ENCODE measurements at places on chromosomes 7 and 10. TPM values are rescaled to one million over a fixed set of nuclear protein-coding genes. Genes with fewer than 3 reads are reported as not detected.

GRCh38 chr10:104589431-104589830, 51.7 kb upstream of the SORCS3 start:
- H3K27me3 ChIP-seq: peaks cover 8% of the 10 kb centered on the region
- H3K36me3 ChIP-seq: no peaks in the 10 kb centered on the region

GRCh38 chr7:158975526-158976467, 119.4 kb downstream of the DYNC2I1 start:
- DNase-seq: peak; percentile 77
- H3K4me1 ChIP-seq: peaks cover 23% of the 10 kb centered on the region
- H3K36me3 ChIP-seq: no peaks in the 10 kb centered on the region
- H3K27me3 ChIP-seq: no peaks in the 10 kb centered on the region
- H3K27ac ChIP-seq: peak overlapping the region; percentile 93
- H3K4me3 ChIP-seq: peak overlapping the region; percentile 73

Gene MSRB2
- 9.1 TPM for total RNA-seq

Gene ASB10
- total RNA-seq: not detected

Gene OR6B1
- not detected for total RNA-seq

GRCh38 chr7:66198469-66198868, 6.7 kb upstream of the TPST1 start:
- peaks cover 4% of the 10 kb centered on the region for H3K4me1 ChIP-seq
- no peak overlapping the region for H3K4me3 ChIP-seq
- no peak for DNase-seq
- no peaks in the 10 kb centered on the region for H3K27me3 ChIP-seq

- peaks cover 31% of the 10 kb centered on the region for H3K4me1 ChIP-seq
- peak overlapping the region; percentile 71 for H3K27ac ChIP-seq
- H3K4me3 ChIP-seq: no peak overlapping the region
Measured at GRCh38 chr10:50397312-50398140, 146.2 kb upstream of the ASAH2 start.

DNA sequence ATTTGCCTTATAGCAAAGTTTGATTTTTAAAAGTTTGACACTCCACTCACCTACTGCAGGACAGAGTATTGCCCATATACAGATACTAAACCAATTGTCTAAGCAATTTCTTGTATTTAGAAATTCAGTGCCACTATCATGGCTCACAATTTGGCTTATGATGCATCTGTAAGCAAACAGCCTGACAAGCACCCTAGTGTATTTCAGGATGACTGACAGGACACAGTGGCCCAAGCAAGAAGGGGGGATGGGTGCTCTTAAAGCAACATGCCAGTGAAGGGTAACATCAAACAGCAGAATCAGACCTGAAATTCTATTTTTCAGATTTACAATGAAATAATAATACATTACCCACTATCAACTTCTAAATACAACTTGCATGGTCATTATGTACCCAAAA, 30.5 kb downstream of the CTNNA3 start:
- no peak overlapping the region for H3K4me3 ChIP-seq
- H3K36me3 ChIP-seq: no peaks in the 10 kb centered on the region
- H3K4me1 ChIP-seq: no peaks in the 10 kb centered on the region
- H3K27me3 ChIP-seq: peaks cover 11% of the 10 kb centered on the region

Data from activated CD8-positive, alpha-beta T cell treated with anti-CD3 and anti-CD28 coated beads for 36 hours (primary cell).